T-cell (primary cell): ENCODE measurements at places on chromosomes 1 and 21.

GRCh38 chr1:221753828-221754188 lies 11.9 kb upstream of the DUSP10 start:
- DNase-seq: no peak
- H3K36me3 ChIP-seq: no peaks in the 10 kb centered on the region
- no peak overlapping the region for H3K4me3 ChIP-seq
- H3K4me1 ChIP-seq: no peaks in the 10 kb centered on the region

DNA sequence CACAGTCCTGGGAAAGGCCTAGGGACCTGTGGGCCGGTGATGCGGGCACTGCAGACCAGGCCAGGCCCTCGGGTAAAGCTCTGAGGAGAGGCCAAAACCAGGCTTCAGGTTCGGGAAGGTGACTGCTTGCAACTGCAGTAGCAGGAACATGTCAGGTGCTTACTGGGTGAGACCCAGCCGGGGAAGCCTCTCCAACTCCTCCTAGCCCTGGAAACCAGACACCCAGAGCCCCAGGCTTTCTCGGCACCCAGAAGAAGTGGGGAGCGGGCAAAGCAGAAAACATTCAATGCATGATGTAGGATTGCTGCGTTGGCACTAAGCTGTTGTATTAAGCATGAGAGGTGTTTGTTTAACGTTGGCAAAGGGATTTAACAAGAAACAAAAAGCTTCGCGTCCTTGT lies 20.2 kb upstream of the GNPAT start:
- H3K4me3 ChIP-seq: no peak overlapping the region
- no peak for DNase-seq
- H3K36me3 ChIP-seq: no peaks in the 10 kb centered on the region
- H3K27ac ChIP-seq: no peak overlapping the region
- H3K27me3 ChIP-seq: no peaks in the 10 kb centered on the region

- H3K36me3 ChIP-seq: no peaks in the 10 kb centered on the region
- no peak overlapping the region for H3K27ac ChIP-seq
- H3K4me1 ChIP-seq: peaks cover 24% of the 10 kb centered on the region
- H3K4me3 ChIP-seq: no peak overlapping the region
- H3K27me3 ChIP-seq: no peaks in the 10 kb centered on the region
- DNase-seq: no peak
Measured at GRCh38 chr1:66304128-66304527, 229.8 kb upstream of the SGIP1 start.

DNA sequence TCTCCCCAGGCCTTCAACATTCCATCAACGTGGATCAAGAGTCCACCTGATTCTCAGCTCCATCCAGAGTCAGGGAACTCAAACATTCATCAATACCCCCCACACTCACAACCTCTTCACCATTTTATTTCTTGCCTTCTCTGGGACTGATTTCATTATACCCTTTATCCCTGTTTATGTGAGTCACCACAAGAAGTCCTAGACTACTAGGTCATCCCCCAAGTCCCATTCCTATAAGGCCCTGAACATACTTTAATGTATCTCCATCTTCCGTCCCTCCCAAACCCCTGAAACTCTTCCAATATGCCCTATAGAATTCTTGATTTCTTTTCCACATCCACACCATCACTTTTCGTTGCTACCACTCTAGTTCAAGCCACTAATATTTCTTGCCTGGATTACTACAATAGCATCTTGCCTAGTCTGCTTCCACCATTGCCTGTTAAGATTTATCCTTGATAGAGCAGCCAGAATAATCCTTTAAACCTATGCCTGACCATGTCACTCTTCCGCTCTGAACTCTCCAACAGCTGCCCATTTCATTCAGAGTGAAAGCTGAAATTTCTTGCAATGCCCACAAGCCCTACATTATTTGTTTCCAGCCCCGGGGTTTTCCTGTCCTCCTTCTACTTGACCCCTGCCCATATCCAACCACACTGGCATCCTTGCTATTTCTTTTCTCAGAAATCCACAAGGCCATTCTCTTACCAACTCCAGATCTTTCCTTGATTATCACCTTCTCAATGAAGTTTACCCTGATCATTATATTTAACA lies 9.4 kb upstream of the SAMD13 start:
- no peak for DNase-seq
- H3K36me3 ChIP-seq: no peaks in the 10 kb centered on the region
- no peak overlapping the region for H3K27ac ChIP-seq
- H3K27me3 ChIP-seq: no peaks in the 10 kb centered on the region
- H3K4me1 ChIP-seq: no peaks in the 10 kb centered on the region

GRCh38 chr1:242870966-242871365 lies 346.5 kb upstream of the PLD5 start:
- no peaks in the 10 kb centered on the region for H3K4me1 ChIP-seq
- H3K27me3 ChIP-seq: no peaks in the 10 kb centered on the region
- no peak overlapping the region for H3K27ac ChIP-seq
- H3K36me3 ChIP-seq: no peaks in the 10 kb centered on the region
- no peak overlapping the region for H3K4me3 ChIP-seq

- H3K36me3 ChIP-seq: no peaks in the 10 kb centered on the region
- H3K4me3 ChIP-seq: no peak overlapping the region
- H3K27me3 ChIP-seq: no peaks in the 10 kb centered on the region
- no peak for DNase-seq
Measured at GRCh38 chr1:225767634-225768540, 9.7 kb upstream of the SRP9 start.

- no peak overlapping the region for H3K27ac ChIP-seq
- peaks cover 4% of the 10 kb centered on the region for H3K36me3 ChIP-seq
- H3K4me3 ChIP-seq: no peak overlapping the region
- H3K27me3 ChIP-seq: no peaks in the 10 kb centered on the region
- H3K4me1 ChIP-seq: no peaks in the 10 kb centered on the region
Measured at GRCh38 chr1:5959087-5959486, 33.1 kb downstream of the NPHP4 start.

- peaks cover 45% of the 10 kb centered on the region for H3K36me3 ChIP-seq
- no peak for DNase-seq
- H3K27ac ChIP-seq: no peak overlapping the region
- no peak overlapping the region for H3K4me3 ChIP-seq
- H3K27me3 ChIP-seq: no peaks in the 10 kb centered on the region
Measured at GRCh38 chr1:171716616-171717015, 25.2 kb downstream of the VAMP4 start.

GRCh38 chr1:29496701-29497100 lies 260.4 kb downstream of the PTPRU start:
- no peak for DNase-seq
- no peaks in the 10 kb centered on the region for H3K4me1 ChIP-seq
- H3K27ac ChIP-seq: no peak overlapping the region
- no peaks in the 10 kb centered on the region for H3K36me3 ChIP-seq
- H3K4me3 ChIP-seq: no peak overlapping the region

DNA sequence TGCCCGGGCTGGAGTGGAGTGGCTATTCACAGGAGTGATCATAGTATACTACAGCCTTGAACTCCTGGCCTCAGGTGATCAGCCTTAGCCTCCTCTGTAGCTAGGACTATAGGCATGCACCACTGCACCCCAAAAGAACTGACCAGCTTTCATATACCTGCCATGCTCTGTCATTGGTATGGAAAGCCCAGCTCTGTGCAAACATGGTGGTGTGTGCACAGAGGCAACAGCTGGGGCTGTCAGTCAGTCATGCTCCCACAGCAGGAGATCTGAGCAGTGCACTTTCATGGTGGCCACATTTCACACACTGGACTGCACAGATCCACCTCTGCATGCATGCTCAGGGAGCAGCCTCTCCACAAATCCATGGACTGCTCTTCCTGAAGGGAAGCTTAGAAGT lies 8.8 kb upstream of the JAK1 start:
- DNase-seq: no peak
- H3K4me1 ChIP-seq: no peaks in the 10 kb centered on the region
- H3K4me3 ChIP-seq: no peak overlapping the region
- H3K36me3 ChIP-seq: no peaks in the 10 kb centered on the region
- H3K27ac ChIP-seq: no peak overlapping the region
- no peaks in the 10 kb centered on the region for H3K27me3 ChIP-seq

DNA sequence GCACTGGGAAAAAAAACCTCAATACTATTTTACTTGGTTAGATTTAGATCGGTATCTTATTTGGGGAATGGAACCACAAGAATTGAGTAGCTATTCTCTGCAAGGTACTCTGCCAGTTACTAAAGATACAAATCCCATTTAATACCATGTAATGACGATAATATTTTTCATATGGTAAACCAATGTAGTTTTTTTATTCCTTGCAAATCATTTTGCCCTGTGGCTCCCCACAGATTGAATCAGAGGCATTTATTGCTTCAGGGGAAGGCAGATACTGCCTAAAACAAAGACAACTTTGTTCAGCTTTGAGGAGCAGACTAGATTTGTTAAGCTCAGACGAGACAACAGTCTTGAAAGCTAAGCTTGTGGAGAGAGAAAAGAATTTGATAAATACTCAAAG lies 226.7 kb upstream of the RUNX1 start:
- H3K4me3 ChIP-seq: no peak overlapping the region
- H3K4me1 ChIP-seq: no peaks in the 10 kb centered on the region
- H3K27me3 ChIP-seq: no peaks in the 10 kb centered on the region
- H3K36me3 ChIP-seq: no peaks in the 10 kb centered on the region
- no peak for DNase-seq

- no peak for DNase-seq
- H3K27me3 ChIP-seq: no peaks in the 10 kb centered on the region
- H3K4me1 ChIP-seq: peaks cover 42% of the 10 kb centered on the region
Measured at GRCh38 chr1:64934878-64935275, 31.5 kb downstream of the JAK1 start.

DNA sequence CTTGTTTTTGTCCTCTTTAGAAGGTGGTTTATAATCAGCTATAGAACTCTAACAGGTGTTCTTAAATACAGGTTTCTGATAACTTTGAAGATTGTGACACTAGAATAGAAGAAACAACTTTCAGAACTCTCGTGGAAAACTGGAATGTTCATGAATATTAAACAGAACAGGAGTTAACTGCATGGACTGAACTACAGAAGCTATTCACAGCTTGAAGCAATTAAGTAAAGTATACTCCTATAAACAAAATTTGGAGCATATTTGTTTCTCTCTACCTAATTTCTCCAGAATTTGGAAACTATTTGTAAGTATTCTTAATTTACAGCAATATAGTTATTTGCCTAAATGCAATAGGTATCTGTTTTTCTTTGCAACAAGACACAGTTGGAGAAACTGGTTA lies 824.8 kb downstream of the ADGRL2 start:
- DNase-seq: no peak
- H3K36me3 ChIP-seq: no peaks in the 10 kb centered on the region

DNA sequence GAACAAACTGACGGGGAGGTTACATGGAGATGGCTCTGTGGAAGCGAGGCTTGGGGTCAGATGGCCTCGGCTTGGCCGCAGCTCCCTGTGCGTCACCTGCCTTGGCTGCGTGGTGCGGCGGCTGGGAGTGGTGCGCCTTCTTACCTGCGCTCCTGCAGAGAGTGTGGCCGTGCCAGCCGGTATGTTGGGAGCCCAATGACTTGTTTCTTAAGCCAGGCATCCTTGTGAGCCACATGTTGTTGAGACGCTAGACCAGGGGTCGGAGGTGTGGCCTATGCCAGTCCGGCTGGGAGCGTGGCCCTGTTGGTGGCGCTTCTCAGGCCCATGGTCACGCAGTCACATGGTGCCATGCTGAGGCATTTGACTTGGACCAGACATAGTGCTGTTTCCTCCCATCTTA lies 10.5 kb downstream of the SLX9 start:
- no peaks in the 10 kb centered on the region for H3K4me1 ChIP-seq
- no peak for DNase-seq
- no peak overlapping the region for H3K27ac ChIP-seq
- peaks cover 25% of the 10 kb centered on the region for H3K36me3 ChIP-seq
- H3K27me3 ChIP-seq: no peaks in the 10 kb centered on the region
- no peak overlapping the region for H3K4me3 ChIP-seq

GRCh38 chr1:218765753-218766152 lies 407.9 kb upstream of the LYPLAL1 start:
- no peaks in the 10 kb centered on the region for H3K4me1 ChIP-seq
- no peak overlapping the region for H3K4me3 ChIP-seq
- H3K27me3 ChIP-seq: no peaks in the 10 kb centered on the region
- DNase-seq: no peak

GRCh38 chr1:21898326-21899200 lies 38.5 kb downstream of the HSPG2 start:
- H3K27ac ChIP-seq: no peak overlapping the region
- DNase-seq: no peak
- no peak overlapping the region for H3K4me3 ChIP-seq
- H3K27me3 ChIP-seq: peaks cover 14% of the 10 kb centered on the region

GRCh38 chr1:43858324-43858723 lies 75.3 kb upstream of the ARTN start:
- H3K4me1 ChIP-seq: no peaks in the 10 kb centered on the region
- peaks cover 5% of the 10 kb centered on the region for H3K36me3 ChIP-seq
- DNase-seq: no peak
- no peak overlapping the region for H3K4me3 ChIP-seq
- no peak overlapping the region for H3K27ac ChIP-seq

DNA sequence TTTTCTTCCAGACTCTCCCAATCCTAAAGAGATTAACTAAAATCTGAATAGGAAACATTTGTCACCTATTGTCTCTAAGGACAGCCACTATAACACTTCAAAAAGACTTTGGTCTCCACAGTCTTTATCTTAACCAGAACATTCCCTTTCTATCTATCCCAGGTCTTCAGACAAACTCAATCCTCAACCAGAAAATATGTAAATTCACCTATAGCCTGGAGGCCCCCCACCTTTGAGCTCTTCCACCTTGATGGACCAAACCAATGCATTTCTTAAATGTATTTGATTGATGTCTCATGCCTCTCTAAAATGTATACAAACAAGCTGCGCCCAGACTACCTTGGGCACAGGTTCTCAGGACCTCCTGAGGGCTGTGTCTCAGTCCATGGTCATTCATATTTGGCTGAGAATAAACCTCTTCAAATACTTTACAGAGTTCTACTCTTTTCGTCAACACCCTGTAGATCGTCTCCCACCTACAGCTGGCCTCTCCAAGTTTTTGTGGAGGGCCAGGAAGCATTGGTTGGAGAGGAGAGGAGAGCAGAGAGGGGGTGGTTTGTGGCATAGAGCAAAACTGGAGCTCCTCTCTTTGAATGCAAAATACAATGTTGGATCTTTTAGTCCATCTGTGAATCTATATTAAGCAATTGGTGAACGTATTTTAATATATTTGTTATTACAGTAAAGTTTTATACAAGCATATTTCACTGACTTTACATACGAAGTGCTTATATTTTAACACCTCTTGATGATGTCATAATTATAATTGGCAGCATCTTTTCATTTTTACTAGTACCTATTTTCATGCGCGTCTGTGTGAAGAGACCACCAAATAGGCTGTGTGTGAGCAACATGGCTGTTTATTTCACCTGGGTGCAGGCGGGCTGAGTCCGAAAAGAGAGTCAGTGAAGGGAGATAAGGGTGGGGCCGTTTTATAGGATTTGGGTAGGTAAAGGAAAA lies 230.7 kb upstream of the DUSP10 start:
- no peak overlapping the region for H3K4me3 ChIP-seq
- no peaks in the 10 kb centered on the region for H3K36me3 ChIP-seq
- H3K27ac ChIP-seq: no peak overlapping the region
- H3K27me3 ChIP-seq: no peaks in the 10 kb centered on the region
- DNase-seq: no peak

DNA sequence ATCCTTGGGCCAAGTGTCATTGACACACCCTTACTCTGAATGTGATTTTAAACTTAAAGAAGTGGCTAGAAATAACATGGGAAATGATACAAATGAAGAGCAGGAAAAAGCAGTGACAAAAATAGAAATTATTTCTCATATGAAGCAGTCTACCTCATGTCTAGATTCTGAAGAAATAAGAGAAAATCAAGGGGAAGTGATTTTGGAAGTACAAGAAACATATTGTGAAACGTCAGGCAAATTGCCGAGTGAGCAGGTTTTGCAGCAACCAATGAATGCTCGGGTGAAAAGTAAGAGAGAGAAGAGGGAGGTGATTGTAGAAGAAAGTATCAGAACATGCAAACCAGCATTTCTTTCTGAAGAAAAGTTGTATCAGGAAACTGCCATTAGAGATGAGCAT lies 130.7 kb downstream of the MACF1 start:
- no peaks in the 10 kb centered on the region for H3K27me3 ChIP-seq
- H3K4me3 ChIP-seq: no peak overlapping the region
- no peak for DNase-seq
- peaks cover 93% of the 10 kb centered on the region for H3K36me3 ChIP-seq
- H3K27ac ChIP-seq: no peak overlapping the region
